ENCODE measurements at places on chromosomes 2 and 18.

GRCh38 chr18:42641996-42642395 lies 473.5 kb downstream of the RIT2 start:
- no peaks in the 10 kb centered on the region for H3K36me3 ChIP-seq
- no peak overlapping the region for H3K4me3 ChIP-seq
- H3K4me1 ChIP-seq, result no peaks in the 10 kb centered on the region
- no peak for DNase-seq

DNA sequence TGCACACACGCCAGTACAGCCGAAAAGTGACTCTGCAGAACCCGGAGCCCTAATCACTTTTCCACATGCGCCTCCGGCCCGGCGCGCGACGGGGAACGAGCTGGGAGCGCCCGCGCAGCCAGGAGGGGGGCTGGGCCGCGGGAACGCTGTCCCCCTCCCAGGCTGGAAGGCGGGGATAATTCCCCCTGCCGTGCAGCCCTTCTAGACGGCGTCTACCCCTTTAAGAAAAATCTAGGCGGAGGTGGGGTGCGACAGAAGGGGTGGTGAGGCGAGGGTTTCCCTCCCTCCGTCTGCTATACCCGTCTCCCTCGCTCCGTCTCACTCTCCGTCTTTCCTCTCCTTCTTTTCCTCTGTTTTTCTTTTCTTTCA lies 2.4 kb downstream of the CYP26B1 start:
- H3K4me1 ChIP-seq, result peaks cover 33% of the 10 kb centered on the region
- H3K27me3 ChIP-seq, result peaks cover 43% of the 10 kb centered on the region
- peak overlapping the region; percentile 44 for H3K4me3 ChIP-seq
- no peaks in the 10 kb centered on the region for H3K36me3 ChIP-seq
- DNase-seq, result no peak

GRCh38 chr2:150267651-150268415 lies 219.6 kb downstream of the RND3 start:
- no peak overlapping the region for H3K27ac ChIP-seq
- no peaks in the 10 kb centered on the region for H3K36me3 ChIP-seq

DNA sequence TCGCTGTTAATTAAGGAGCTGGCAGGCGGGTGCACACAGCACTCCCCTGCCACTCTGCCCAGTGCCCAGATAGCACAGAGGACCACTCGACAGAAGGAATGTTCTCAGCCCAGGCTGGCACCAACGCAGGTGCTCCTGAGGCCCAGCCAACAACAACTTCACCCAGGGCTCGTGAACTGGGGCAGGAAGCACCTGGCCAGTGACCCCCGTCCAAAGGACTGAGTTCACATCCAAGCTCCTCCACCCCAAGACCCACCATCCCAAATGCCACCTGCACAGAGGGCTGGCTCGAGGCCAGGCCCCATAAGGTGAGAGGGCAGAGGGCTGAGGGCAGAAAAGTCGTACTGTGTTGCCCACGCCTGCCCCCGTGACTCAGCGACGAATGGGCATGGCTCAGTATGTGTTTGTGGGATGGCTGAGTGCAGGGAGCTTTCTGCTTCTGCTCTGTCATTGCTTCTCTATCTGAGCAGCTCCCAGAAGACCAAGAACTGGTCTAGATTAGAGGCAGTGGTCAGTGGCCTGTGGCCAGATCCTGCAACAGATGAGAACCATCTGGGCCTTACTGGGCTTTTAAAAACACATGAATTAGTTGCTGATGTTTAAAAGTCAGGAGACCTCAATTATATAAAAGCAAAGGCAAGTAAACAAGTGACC lies 68.4 kb downstream of the POLR1A start:
- peak; percentile 41 for DNase-seq
- peaks cover 11% of the 10 kb centered on the region for H3K36me3 ChIP-seq
- peaks cover 74% of the 10 kb centered on the region for H3K4me1 ChIP-seq
- H3K27me3 ChIP-seq, result no peaks in the 10 kb centered on the region
- H3K27ac ChIP-seq, result peak overlapping the region; percentile 93

DNA sequence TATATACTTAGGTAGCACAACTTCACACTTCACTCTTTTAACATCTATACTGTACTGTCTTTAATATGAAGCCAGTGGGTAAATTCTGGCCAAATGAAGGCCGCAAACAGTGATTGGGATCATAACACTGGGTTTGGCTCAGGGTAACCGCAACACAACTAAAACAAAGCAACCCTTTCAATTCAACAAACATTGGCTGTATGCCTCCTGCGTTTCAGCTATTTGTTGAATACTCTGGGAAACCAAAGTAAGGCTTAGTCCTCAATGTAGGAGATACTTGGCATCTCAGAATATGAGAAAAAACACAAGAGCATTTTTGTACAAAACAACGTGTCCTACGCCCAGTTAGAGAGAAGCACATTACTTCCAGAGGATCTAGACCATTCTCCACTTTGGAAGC lies 693.3 kb upstream of the KLHL29 start:
- no peak overlapping the region for H3K4me3 ChIP-seq
- H3K4me1 ChIP-seq, result no peaks in the 10 kb centered on the region
- H3K27ac ChIP-seq, result no peak overlapping the region
- H3K36me3 ChIP-seq, result no peaks in the 10 kb centered on the region
- no peak for DNase-seq
- H3K27me3 ChIP-seq, result no peaks in the 10 kb centered on the region

DNA sequence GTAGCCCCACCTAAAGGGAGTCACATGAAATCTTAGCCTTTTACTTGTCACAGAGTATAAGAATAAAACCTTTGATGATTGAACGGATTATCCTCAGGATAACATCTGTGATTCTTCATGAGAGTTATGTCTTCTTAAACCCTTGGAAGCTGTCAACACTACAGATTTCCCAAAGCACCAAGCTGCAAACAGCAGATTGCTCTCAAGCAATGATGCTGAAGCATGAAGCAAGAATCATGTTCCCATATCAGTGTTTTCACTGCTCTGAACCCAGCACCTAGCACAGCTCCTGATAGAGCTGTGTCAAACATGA lies 47.6 kb upstream of the CELF4 start:
- DNase-seq, result no peak
- no peaks in the 10 kb centered on the region for H3K27me3 ChIP-seq
- no peak overlapping the region for H3K4me3 ChIP-seq
- H3K36me3 ChIP-seq, result no peaks in the 10 kb centered on the region

- DNase-seq, result no peak
- no peaks in the 10 kb centered on the region for H3K36me3 ChIP-seq
- no peaks in the 10 kb centered on the region for H3K4me1 ChIP-seq
- no peak overlapping the region for H3K4me3 ChIP-seq
- H3K27ac ChIP-seq, result no peak overlapping the region
- H3K27me3 ChIP-seq, result no peaks in the 10 kb centered on the region
Measured at GRCh38 chr2:66531567-66531966, 96.6 kb downstream of the MEIS1 start.

GRCh38 chr2:181656450-181657291 lies at the start of gene CERKL:
Gene CERKL, minus strand, starts transcription at chr2:181657105. Its CDS starts 99 bp downstream, at chr2:181657006.
- H3K27ac ChIP-seq, result no peak within 1 kb of the TSS
- H3K4me3 ChIP-seq, result peak within 1 kb of the TSS; percentile 33
- H3K4me1 ChIP-seq, result no peaks in the 10 kb centered on the region
- no peak for DNase-seq

DNA sequence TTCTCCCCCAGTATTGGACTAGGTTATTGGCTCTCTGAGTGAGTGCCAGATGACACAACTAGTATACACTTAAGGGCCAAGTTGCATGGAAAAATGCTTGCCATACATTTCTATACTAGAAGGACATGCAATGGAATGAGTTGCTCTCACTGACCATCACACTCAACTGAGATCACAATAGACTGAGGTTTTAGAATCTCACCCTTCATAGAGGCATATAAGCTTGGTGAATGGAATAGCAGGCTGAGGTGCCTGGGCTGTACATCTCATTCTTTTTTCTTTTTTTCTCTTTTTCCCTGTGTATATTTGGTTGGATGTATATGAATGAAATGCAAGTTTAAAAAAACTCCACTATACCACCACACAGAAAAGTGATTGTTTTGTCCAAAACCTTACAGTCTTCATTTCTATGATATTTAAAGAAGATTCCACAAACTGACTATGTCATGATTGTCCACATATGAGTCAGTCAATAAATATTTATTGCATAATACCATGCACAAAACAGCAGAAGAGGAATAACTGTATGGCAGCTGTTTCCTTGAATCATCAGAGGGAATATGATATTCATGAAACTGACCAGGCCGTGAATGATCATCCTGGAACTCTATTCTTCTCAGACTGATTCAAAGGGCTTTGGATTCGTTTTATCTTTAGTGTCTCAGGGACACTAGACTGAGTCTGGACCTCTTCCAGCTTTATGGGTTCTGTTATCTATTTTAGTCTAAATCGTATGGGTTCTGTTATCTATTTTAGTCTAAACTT lies 122.6 kb upstream of the STK17B start:
- H3K4me3 ChIP-seq, result no peak overlapping the region
- peaks cover 4% of the 10 kb centered on the region for H3K4me1 ChIP-seq
- no peaks in the 10 kb centered on the region for H3K36me3 ChIP-seq
- no peak for DNase-seq

DNA sequence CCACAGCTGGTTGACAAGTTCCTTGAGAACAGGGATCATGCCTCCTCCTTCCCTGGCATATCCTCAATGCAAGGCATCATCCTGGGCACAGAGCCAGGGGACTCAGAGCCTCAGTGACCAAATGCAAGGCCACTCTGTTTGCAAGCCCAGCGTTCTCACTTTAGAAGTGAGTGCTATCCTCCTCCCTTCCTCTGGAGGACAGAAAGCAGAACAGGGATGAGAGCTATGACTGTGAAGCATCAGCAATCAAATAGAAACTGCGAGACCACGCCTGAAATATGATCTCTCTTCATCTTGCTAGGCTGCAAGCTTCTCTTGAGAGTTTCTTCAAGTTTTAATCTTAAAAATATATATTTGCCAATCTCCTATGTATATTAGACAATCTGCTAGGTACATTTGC lies 119.8 kb downstream of the LRATD1 start:
- no peaks in the 10 kb centered on the region for H3K4me1 ChIP-seq
- H3K27me3 ChIP-seq, result no peaks in the 10 kb centered on the region

- H3K4me1 ChIP-seq, result no peaks in the 10 kb centered on the region
- no peak for DNase-seq
- H3K4me3 ChIP-seq, result no peak overlapping the region
- H3K27me3 ChIP-seq, result no peaks in the 10 kb centered on the region
- H3K27ac ChIP-seq, result no peak overlapping the region
- H3K36me3 ChIP-seq, result peaks cover 77% of the 10 kb centered on the region
Measured at GRCh38 chr2:96601382-96602292, 36.5 kb downstream of the KANSL3 start.

GRCh38 chr2:173354582-173355131 lies at the start of gene CDCA7:
Gene CDCA7, plus strand, starts transcription at chr2:173354872. Its CDS starts 92 bp downstream, at chr2:173354964.
- H3K4me3 ChIP-seq, result peak within 1 kb of the TSS; percentile 73
- H3K27me3 ChIP-seq, result no peaks in the 10 kb centered on the region

- H3K27ac ChIP-seq, result no peak overlapping the region
- H3K4me3 ChIP-seq, result no peak overlapping the region
- H3K4me1 ChIP-seq, result no peaks in the 10 kb centered on the region
- H3K27me3 ChIP-seq, result no peaks in the 10 kb centered on the region
Measured at GRCh38 chr18:36402765-36403396, 105.4 kb downstream of the FHOD3 start.

- no peak overlapping the region for H3K27ac ChIP-seq
- H3K27me3 ChIP-seq, result peaks cover 44% of the 10 kb centered on the region
- H3K36me3 ChIP-seq, result no peaks in the 10 kb centered on the region
- no peak overlapping the region for H3K4me3 ChIP-seq
- H3K4me1 ChIP-seq, result peaks cover 12% of the 10 kb centered on the region
Measured at GRCh38 chr2:219519526-219519916, 5.2 kb downstream of the ASIC4 start.

DNA sequence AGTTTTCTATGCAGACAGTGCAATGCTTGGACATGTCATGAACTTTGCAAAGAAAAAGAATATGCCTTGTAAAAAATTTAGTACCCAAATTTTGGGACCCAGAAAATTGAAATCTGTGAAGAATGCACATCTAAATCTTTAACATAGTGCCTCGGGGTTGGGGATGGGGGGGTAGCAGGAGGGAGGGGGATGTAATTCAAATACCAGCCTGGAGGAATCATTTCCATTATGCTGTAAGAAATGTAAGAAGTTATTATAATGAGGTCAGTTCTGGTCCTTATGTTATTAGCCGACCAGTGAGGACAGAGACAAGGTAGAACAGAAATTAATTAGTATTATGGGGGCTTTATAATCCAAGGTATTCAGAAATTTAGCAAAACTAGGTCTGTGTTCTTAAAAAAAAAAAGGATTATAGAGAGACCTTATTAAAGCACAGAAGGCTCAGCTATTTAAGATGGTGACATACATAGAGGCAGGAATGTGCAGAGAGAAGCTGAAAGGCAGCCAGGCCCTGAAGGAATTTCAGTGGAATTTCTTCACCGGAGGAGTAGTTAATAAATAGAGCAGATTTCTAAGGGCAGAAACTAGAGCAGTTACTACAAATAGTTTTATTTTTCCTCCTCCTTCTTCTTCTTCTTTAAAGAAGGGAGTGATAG lies 89.0 kb upstream of the RBMS1 start:
- no peaks in the 10 kb centered on the region for H3K4me1 ChIP-seq
- H3K36me3 ChIP-seq, result no peaks in the 10 kb centered on the region
- H3K27ac ChIP-seq, result no peak overlapping the region
- no peaks in the 10 kb centered on the region for H3K27me3 ChIP-seq
- DNase-seq, result no peak
- H3K4me3 ChIP-seq, result no peak overlapping the region

- H3K4me3 ChIP-seq, result no peak overlapping the region
- no peak overlapping the region for H3K27ac ChIP-seq
- H3K4me1 ChIP-seq, result no peaks in the 10 kb centered on the region
Measured at GRCh38 chr2:78984386-78984785, 41.1 kb upstream of the REG3G start.

GRCh38 chr2:19484736-19485135 lies 126.3 kb upstream of the OSR1 start:
- no peaks in the 10 kb centered on the region for H3K4me1 ChIP-seq
- H3K27me3 ChIP-seq, result no peaks in the 10 kb centered on the region
- DNase-seq, result no peak
- H3K4me3 ChIP-seq, result no peak overlapping the region

DNA sequence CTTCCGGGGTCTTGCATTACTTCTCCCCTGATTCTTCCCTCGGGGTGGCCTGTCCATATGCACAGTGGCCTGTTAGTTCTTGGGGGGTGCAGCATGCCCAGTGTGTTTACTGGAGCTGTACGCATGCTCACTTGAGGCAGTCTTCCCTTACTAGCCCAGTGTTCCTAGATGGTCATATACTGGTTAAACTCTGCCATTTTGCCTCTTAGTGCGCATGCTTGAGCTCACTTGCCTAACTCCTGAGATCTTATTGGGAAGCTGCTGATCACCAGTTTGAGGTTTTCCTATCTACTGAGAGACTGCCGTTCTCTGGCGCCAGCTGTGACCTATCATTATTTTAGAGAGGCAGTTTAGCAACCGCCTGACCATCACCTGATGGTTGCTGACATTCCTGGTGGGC lies 571.2 kb downstream of the ADCYAP1 start:
- no peaks in the 10 kb centered on the region for H3K4me1 ChIP-seq
- no peak for DNase-seq
- H3K27ac ChIP-seq, result no peak overlapping the region
- H3K36me3 ChIP-seq, result no peaks in the 10 kb centered on the region
- no peaks in the 10 kb centered on the region for H3K27me3 ChIP-seq
- no peak overlapping the region for H3K4me3 ChIP-seq

DNA sequence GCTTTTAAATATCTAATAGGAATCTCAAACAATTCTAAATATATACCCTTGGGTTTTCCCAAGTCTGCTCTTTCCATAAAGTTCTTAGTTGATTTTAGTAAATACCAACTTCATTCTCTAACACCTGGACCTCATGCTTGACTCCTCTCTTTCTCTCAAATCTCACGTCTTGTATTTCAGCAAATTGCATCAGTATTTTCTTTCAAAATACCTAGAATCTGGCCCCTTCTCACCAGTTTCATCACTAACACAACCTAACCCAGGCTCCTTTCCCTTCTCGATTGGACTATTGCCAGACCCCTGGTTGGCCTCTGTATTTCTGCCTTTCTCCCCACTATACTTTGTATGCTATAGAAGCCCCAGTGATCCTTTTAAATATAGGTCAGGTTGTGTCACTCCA lies 23.0 kb upstream of the FAM171B start:
- peaks cover 48% of the 10 kb centered on the region for H3K36me3 ChIP-seq
- H3K4me1 ChIP-seq, result no peaks in the 10 kb centered on the region
- H3K4me3 ChIP-seq, result no peak overlapping the region
- DNase-seq, result no peak
- H3K27ac ChIP-seq, result no peak overlapping the region
